NCI-H187 treated with DMSO at 0.1 percent for 48 hours (cell line): ENCODE measurements at places on chromosomes 16 and 17.

DNA sequence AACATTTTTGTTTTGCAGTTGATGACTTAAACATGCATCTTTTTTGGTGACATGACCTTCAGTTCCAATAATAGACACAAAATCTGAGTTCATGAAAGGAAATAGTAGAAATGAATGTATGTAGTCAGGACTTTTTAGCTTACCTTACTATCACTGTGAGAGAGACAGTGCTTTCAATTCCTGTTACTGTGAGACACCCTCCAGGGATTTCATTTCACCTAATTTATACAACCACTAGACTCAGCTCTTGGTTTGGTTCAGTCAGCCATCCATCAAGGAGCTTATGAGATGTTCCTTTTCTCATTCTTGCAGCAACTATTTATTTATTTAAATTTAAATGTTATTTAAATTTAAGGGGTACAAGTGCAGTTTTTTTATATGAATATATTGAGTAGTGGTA is 77.9 kb downstream of the MAP2K4 start:
- no peak for DNase-seq

GRCh38 chr16:28875134-28876018 is 2.9 kb upstream of the ATP2A1 start:
- DNase-seq, result no peak

- DNase-seq, result no peak
Measured at GRCh38 chr16:2086812-2087747, 39.3 kb downstream of the TSC2 start.

- DNase-seq, result no peak
Measured at GRCh38 chr16:7912132-7912531, 579.5 kb downstream of the RBFOX1 start.

DNA sequence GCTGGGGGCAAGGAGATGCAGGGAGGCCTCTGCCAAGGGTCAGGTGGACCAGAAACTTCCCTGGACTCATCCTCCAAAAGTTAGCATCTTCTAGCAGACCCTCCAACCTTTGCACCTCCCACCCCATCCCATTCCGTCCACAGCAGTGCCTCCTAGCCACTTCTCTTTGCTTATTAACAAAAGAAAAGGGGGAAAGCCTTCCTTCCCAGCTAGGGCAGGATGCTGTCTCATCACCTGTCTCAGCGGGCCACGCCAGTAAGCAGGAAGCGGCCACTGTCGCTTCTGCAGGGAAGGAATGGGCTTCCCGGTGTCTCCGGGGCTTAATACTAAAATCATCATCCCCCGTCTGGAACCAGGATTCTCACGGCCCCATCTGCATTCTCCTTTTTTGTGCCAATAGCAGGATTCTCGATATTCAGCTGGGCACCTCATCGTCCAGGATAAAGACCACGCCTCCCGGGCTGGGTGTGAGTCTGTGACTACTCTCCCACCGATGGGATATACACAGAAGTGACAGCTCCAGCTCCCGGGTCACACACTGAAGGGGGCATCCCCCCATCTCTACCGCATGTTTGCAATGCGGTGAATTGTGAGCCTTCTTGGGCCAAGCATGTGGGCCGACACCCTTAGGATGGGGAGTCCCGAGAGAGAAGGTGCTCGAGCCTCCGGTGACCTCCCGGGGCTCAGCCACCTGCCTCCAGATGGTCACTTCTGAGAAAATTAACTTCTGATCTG is 15.5 kb upstream of the RBFOX3 start:
- no peak for DNase-seq

- DNase-seq, result no peak
Measured at GRCh38 chr17:51912939-51913338, 245.6 kb downstream of the CA10 start.

- no peak for DNase-seq
Measured at GRCh38 chr17:75774991-75775668, 9.5 kb upstream of the UNK start.

DNA sequence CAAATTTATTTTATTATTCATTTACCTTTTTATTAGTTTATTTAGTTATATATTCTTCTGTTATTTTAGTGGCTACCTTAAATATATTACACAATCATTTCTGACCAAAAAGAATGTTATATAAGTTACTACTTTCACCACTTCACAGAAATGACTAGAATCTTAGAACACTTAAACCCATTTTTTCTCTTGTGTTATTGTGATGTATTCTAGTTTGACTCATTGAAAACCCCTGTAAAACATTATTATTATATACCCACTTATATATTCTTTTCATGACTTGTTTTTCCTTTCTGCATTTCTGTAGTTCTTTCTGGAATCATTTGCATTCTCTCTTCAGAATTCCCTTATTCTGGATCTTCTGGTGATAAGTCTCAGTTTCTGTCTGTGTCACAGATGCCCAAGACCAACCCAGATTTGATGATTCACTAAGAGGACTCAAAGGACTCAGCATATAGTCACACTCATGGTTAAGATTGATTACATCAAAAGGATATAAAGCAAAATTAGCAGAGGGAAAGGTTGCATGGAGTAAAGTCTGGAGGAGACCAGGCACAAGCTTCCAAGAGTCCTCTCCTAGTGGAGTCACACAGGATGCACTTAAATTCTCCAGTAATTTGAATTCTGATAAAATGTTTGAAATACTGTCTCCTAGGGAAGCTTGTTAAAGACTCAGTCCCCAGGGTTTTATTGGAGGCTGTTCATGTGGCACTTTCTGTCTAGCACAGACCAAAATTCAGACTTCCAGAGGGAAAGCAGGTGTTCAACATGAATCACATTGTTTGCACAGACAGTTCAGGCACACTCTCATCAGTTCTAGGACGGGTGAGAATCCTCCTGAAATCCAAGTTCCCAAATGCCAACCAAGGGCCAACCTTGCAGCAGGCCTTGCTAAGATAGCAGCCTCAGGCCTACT is 7.7 kb downstream of the GINS3 start:
- DNase-seq, result no peak

- no peak for DNase-seq
Measured at GRCh38 chr17:78258323-78259191, 27.1 kb downstream of the TMEM235 start.

- DNase-seq, result no peak
Measured at GRCh38 chr17:41792845-41793783, 6.6 kb upstream of the JUP start.

GRCh38 chr17:77247048-77247541 is 106.3 kb downstream of the SEC14L1 start:
- no peak for DNase-seq

GRCh38 chr17:81422776-81423697 is 27.8 kb downstream of the BAHCC1 start:
- no peak for DNase-seq

DNA sequence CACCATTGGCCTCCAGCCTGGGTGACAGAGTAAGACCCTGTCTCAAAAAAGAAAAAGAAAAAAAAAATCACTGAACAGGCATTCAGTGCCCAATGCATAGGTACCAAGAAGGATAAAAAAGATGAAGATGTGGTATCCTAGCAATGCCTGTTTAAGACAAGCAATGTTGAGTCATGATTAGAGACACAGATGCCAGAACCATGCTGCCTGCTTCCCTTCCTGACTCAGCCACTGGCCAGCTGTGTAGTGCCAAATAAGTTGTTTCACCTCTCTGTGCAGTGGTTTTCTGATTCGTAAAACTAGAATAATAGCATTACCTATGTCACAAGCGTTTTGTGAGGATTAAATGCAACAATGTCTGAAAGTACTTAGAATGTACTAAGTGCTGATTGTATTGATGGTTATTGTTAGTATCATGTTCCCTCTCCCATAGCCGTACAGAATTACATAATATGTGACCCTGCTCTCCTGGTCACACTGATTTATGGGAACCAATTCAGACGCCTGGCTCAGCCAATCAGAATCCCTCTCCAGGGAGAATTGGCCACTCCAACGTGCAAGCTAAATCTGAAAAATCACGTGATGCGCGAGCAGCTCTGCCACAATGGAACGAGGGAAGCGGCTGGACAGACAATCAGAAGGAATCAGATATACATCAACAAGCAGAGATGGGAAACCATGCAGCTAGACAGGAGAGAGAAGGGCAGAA is 241.9 kb downstream of the SLC39A11 start:
- no peak for DNase-seq
